Stimulated activated naive CD8-positive, alpha-beta T cell treated with anti-CD3 and anti-CD28 coated beads, Interleukin-15, amount 100 ng/mL, for 72 hours (primary cell): ENCODE measurements at places on chromosomes 11 and 22.

- no peak for DNase-seq
Observed at GRCh38 chr11:116601814-116602636, 170.8 kb downstream of the BUD13 start.

GRCh38 chr11:15828215-15828853 is 528.0 kb downstream of the SOX6 start:
- no peak for DNase-seq

GRCh38 chr11:117382746-117383145 is 55.1 kb downstream of the CEP164 start:
- no peak for DNase-seq

DNA sequence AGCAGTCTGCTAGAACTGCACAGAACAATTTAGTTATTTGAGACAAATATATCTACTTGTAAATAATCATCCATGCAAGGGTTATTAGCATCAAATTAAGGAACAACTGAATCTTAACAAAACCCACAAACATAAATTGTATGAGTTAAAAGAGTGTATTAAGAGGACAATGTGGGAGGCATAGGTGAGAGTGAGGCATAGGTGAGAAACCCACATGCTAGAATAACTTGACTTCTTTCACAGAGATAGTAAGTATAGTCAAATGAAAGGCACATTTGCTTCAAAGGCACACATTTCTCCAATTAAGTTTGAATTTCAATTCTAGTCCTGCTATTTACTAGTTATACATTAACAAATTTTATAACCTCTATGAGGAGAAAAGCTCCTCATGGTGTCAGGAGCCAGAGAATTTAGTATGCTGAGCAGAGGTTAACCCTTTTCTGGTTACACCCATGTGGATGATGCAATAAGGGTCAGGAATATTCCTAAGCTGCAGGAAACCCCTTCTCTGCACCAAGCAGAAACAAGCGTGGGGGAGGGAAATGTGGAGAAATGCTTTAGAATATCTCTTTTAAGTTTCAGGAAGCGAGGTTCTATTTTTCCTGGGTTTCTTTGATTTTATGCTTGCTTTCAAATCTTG is 264.2 kb downstream of the GRM5 start:
- no peak for DNase-seq

- DNase-seq = no peak
Observed at GRCh38 chr11:92380882-92381281, 156.3 kb downstream of the FAT3 start.

DNA sequence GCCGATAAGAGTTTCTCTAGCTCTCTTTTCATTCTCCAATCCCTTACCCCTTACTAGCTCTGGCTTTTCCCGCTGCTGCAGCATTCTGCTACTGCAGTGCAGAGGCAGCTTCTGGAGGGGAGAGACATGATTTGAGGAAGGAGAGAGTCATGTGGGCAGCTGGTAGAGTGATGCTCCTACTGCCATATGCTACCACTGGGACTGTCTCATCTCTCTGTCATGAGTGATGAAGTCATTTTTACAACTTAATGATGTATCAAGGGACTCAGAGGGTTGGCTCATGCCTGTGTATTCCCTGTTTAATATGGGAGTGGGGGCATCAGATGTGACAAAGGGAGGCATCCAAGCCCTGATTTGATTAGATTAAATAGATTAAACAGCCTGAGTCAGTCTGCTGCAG is 11.3 kb downstream of the SLC17A6 start:
- no peak for DNase-seq

GRCh38 chr22:40387746-40388145 is 17.4 kb downstream of the SGSM3 start:
- DNase-seq = no peak

GRCh38 chr22:39475902-39476301 is 19.1 kb downstream of the MGAT3 start:
- DNase-seq = no peak

- DNase-seq = no peak
Observed at GRCh38 chr22:17890245-17890671, 116.0 kb upstream of the BID start.

DNA sequence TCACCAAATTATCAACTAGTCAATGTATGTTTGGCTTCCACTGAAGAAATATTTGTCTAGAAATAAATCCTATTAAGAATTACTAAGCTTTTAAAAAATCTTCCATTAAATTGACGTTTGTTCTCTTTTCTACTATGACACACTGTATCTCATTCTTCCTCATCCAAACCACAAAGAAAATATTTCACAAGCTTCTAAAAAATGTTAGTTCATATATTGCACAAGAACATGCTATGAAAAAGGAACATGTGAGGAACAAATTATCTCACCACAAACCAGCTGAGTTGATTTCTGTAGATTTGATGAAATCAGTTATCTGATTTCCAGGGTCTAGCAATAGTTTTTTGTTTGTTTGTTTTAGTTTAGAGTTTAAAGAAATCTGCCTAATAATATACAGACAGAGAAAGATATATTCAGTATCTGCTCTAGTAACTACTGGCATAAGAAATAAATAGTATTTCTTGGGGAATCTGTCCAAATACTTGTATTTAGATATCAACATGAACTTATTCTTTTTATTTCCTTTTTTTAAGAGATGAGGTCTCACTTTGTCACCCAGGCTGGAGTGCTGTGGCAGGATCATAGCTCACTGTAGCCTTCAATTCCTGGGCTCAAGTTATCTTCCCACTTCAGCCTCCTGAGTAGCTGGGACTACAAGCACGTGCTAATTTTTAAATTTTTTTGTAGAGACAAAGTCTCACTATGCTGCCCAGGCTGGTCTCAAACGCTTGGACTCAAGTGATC is 161.7 kb downstream of the ATG16L2 start:
- DNase-seq = no peak

DNA sequence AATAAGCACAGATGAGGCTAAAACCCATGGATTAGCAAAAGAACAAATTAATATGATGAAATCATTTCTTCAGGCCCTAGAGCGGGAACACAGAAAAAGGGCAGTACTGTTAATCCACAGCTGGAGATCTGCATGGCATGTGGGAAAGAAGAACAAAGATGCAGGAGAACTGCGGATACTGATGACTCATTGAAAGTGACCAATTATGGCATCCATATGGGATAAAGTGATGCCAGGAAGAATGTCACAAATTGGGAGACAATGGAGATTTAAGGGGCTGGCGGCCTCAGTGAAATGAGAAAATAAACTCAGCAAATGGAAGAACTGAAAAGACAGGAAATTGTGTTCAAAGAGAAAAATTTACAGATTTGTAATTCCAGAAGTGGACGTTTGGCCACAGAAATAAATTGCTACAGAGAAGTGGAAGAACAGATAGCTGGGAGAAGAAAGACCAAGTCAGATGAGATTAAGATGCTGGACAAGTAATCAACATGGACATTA is 39.4 kb downstream of the SIK3 start:
- no peak for DNase-seq

DNA sequence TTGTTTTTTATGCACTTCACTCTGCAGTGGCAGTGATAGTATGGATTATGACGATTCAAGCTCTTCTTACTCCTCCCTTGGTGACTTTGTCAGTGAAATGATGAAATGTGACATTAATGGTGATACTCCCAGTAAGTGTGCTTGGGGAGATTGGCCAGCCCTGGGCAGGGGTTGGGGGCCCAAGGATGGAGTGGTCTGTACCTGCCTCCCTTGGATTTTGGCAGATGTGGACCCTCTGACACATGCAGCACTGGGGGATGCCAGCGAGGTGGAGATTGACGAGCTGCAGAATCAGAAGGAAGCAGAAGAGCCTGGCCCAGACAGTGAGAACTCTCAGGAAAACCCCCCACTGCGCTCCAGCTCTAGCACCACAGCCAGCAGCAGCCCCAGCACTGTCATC is 14.2 kb downstream of the MADD start:
- no peak for DNase-seq

DNA sequence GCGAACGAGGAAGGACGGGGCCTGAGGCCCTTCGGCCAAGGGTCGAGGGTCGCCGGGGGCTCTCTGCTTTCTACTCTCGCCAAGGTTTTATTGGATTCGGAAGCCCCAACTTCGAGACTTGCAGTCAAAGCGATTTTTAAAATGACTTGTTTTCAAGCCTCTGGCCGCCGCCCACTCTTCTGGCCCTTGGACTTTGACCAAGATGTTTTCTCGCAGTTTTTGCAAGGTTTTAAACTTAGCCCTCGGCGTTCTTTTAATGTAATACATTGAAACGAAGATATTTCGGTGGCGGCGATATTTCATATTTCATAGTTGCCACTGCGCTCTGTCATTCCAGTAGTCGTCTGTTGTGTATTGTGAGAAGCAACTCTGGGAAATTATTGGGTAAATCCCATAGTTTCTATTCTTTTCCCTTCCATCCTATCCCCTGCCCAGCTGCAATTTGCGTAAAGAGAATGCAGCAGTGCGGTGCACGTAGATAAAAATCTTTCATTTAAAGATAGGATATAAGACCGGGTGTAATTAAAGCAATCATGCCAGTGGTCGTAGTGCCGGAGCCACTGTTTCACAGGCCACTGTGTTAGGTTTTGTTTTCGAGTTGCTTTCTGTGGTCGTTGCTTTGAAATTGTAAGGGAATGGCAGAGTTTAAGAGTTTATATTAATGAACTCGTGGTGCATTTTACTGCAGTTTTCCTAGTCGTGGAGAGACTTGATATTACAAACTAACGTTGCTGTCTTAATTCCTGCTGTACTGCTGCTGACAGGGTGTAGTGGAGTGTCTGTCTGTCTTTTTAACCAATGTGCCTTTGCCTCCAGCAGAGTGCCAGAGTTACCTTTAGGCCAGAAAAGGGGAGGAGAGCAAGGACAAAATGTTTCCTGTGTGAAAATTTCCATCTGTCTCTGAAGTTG is 702 bp downstream of the BIRC2 start:
- no peak for DNase-seq

DNA sequence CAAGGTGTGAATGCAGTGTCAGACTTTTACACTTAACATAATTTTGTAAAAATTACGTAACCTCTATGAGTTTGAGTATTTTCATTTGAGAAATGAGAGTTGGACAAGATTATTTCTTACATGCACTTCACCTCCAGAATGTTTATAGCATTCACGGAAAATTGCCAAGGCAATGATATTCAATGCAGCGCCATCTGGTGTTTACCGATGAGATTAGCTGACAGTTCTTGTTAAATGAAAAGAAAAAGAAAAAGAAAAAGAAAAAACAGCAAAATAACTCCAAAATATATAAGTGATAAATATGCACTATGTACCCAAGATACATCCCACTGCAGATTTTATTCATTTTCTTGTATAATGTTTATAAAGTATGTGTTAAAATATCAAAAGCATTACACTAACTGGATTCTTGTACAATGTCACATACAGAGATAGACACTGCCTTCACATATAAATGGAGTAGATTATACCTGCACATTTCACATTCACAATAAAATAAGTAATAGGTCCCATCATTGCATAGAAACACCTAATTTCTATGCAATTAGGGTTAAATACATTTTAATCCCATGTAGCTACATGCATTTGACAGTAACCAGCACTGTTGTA is 976.3 kb upstream of the FAT3 start:
- no peak for DNase-seq

- DNase-seq = no peak
Observed at GRCh38 chr11:79094616-79095015, 346.2 kb downstream of the TENM4 start.
